ENCODE measurements at places on chromosomes 6 and 20.

GRCh38 chr6:162416307-162416706 lies 311.3 kb downstream of the PRKN start:
- no peak for DNase-seq

- no peak for DNase-seq
Observed at GRCh38 chr20:38214256-38215193, 46.0 kb downstream of the KIAA1755 start.

- DNase-seq = no peak
Observed at GRCh38 chr6:33667776-33668175, 43.7 kb downstream of the UQCC2 start.

DNA sequence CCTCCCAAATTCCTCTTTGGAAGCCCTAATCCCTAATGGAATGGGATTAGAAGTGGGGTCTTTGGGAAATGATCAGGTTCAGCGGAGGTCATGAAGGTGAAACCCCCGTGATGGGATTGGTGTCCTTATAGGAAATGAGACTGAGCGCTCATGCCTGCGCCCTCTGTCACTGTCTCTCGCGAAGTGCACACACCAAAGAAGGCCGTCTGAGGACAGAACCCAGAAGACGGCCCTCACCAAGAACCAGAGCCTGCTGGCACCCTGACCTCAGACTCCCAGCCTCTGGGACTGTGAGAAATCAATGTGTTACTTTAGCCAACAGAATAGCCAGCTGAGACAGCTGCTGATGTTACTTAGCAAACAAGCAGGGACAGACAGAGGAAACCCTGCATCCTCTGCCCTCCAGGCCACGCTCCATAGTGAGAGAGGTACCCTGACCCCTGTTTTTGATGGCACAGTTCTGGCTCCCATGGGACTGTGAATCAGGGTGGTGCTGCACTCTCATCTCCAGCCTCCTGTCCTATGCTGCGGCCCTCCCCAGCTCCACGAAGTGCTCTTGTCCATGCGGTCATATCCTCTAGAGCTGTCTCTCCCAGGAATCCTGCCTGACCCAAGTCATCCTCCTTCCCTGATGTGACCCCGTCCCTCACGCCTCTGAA lies 369.3 kb downstream of the ZFAND3 start:
- DNase-seq = no peak

DNA sequence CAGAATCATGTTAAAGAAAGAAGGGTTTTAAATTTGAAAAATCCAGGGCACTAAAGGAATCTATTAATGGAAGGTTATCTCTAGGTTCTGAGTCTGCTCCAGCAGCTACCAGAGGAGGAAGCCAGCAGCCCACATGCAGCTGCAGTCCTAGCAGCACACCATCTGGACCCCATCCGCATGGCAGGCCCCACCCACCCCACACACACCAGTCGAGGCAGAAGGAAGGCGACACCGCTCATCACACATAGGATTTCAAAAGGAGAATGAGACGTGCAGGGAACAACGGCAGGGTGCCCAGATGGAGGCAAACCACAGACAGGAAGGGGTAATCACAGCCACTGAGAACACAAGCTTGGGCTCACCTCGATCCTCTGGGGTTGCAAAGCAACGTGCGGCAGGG lies 78.9 kb downstream of the GINS1 start:
- no peak for DNase-seq

GRCh38 chr6:169972736-169973135 lies 221.3 kb downstream of the ERMARD start:
- DNase-seq = no peak

- no peak for DNase-seq
Observed at GRCh38 chr20:20827992-20828597, 115.7 kb upstream of the RALGAPA2 start.

GRCh38 chr6:161534264-161534873 lies 260.5 kb upstream of the AGPAT4 start:
- no peak for DNase-seq

DNA sequence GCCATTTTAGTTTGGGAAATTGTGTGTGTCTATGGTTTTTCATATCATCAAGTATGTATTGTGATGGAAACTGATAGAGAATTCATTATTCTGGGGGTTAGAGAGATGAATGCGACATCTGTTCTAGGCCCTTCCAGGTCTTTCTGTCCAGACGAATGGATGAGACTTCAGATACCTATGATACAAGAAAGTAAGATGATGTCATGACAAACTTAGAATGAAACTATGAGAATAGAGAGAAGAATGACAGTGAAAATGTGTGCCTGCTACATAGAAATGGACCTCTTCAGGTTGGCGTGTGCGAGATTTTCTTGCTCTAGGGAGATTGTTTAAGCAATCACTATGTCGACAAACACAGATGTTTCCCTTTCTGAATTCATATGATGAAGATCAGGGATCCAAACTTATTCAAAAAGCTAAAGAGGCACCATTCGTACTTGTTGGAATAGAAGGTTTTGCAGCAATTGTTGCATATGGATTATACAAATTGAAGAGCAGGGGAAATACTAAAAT lies 76.1 kb downstream of the SCAND1 start:
- no peak for DNase-seq

DNA sequence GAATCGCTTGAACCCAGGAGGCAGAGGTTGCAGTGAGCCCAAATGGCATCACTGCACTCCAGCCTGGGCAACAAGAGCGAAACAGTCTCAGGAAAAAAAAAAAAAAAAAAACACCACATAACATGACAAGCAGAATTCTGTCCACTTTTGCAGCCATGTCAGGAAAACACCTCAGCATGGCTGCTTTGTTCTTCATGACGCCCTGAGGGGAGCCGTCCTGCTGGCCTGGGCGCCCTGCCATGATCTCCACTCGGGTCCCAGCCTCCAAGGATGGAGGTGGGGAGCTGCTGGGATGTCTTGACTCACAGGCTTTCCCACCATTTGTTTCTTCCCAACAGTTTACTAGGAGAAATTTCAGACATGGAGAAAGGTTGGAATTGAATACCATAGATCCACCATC lies 42.2 kb downstream of the SNX9 start:
- no peak for DNase-seq

GRCh38 chr20:37827605-37828004 lies 75.3 kb upstream of the VSTM2L start:
- DNase-seq = no peak

DNA sequence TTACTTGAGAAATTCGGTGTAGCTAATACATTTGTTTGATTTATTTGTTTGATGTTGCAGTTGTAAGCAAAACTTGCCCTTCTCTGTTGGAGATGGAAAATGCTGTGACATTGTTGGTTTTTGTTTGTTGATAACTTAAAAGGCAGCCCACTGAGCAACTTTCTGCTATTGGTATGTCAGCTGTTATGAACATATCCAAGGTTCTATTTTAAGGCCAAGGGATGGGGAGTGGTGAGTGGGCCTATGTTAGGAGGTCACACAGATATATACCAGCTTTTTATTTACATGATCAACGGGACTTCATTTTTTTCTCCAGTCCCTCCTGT lies 5.7 kb downstream of the QKI start:
- no peak for DNase-seq

DNA sequence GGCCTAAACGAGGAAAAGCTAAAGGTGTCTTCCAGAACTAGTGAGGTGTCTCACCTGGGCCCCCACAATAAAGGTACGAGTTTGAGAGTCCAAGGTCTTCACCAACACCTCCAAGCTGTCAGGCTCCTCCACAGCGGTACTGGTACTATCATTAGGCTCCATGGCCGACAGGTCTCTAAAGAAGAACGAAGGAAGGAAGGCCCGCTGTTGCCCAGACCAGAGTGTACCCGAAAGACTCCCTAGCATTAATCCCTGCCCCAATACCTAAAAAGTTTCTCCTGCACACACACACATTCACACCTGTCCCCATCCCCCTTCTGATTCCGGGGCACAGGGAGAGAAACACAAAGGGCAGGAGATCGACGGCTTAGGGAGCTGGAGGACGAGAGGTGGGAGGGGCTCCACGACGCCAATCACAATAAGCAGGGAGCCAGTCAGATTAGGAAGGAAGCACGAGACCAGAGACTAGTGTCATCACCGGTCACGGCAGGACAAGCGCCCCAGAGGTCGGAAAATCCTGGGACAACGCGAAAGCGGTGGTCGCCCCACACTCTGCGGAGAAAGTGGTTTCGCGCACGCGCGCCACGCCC lies 764 bp downstream of the BAG6 start:
- DNase-seq = no peak

DNA sequence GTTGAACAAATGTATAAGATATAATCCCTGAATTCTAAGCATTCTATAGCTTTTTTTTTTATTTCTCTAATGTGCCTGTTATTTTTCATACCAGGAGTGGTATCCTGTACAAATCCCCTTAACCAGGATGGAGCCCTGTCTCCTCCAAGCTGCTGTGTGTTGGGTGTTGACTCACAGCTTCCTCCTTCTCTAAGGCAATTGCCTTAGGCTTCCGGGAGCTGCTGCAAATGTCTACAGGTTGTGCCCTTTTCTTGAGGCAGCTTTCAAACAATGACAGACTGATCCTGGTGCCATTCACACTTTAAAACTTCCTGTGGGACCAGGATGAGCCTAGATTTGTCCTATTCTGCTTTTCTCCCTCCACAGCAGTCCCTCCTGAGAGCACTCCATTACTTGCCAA lies 173.2 kb downstream of the BTBD3 start:
- no peak for DNase-seq

GRCh38 chr6:11969092-11969491 lies 43.0 kb upstream of the HIVEP1 start:
- DNase-seq = no peak

DNA sequence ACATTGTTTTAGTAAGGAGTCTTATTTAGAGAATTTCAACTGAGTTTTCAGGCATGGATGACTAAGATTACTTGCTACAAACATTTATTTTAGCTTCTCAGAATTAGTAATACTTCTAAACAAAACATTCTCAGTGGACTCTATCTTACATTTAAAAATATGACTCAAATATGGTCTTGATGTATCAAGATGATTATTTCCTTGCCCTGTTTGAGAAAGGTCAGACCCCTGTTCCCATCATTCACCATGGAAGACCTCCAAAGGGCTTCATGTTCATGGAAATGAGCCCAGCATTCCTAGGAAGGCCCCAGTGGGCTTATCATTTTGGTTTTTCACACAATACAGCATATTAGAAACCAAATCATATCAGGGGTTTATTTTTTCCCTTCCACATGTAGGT lies 24.6 kb upstream of the TRPC4AP start:
- no peak for DNase-seq

DNA sequence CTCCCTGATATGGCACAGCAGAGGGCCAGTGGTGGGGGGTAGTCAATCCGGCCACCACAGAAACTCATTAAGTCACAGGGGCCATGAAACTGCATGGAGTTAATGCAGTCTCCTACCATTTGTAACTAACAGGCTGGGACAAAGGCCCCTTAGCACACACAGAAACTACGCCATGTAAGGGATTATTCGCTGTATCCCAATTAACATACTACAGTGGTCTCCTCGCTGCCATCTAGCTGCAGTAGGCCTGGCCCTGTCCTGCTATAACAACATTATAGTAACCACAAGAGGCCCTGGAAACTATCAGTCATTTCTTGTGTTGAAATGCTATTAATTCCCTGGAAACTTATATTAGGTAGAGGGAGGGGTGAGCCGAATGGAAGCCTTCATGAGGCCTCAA lies 72.3 kb upstream of the CCN2 start:
- no peak for DNase-seq

GRCh38 chr6:149254253-149254652 lies 63.3 kb upstream of the TAB2 start:
- no peak for DNase-seq

GRCh38 chr6:13141387-13141786 lies 186.9 kb downstream of the TBC1D7 start:
- DNase-seq = no peak

GRCh38 chr20:63130658-63131577 lies 85.0 kb downstream of the YTHDF1 start:
- DNase-seq = no peak

GRCh38 chr20:45060294-45060693 lies 40.6 kb downstream of the KCNS1 start:
- no peak for DNase-seq

DNA sequence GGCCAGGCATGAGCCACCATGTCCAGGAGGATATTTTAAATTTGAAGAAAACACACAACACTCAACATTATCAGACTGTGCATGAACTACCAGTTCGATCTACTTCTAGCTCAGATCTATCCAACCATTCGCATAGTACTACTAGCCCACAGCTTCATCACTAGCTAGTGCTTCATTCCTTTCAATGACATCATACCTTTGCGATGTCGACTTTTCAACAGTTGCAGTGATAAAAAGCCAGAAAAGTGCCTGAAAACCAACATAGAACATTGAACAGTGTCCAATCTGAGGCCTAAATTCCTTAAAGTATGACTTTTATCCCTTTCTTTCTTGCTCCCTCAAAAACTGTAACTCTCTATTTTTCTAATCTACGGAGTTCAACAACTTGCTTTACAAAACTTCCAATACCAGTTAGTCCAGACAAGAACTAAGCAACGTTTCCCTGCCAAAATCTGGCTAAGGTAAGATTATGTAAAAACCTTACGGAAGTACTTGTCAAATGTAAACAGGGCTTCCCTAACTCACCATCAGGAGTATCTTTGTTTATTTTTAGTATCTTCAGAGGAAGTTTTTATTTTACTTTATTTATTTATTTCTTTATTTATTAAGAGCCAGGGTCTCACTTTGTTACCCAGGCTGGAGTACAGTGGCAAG lies 434.0 kb upstream of the JARID2 start:
- DNase-seq = no peak

DNA sequence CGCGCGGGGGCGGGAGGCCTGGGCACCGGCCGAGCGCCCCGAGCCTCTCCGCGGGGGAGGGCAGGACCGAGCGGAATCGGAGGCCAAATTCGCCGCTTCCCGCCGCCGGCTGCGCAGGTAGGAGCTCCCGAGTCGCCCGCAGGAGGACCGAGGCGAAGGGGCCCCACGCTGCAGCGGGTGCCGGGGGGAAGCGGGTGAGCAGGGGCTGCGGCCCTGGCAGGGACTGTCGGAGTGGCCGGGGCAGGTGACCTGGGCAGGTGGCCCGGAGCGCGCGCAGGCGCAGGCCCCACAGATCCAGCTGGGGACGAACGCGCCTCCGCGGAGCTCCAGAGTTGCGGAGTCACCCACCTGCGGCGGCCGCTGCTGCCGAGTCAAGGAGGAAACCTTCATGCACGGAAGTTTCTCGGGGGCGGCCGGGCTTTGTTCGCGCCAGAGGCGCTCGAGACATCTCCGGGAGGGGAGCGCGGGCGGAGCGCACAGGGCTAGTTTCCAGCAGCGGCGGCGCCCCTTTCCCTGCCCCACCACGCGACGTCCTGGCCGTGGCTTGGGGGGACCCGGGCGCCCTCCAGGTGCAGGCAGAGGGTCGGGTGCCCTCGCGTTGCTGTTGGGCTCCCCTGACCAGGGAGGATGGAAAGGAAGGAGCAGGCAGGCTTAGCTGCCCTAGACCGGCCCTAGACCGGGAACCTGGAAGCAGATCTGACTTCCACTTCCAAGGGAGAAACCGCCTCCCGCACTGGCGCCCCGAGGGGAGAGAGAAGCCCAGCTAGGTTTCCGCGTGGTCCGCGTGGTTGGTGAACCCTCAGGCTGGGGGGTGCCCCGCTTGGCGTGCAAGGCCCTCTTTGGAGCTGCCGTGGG lies 590 bp downstream of the SLCO4A1 start:
- no peak for DNase-seq
